A549 treated with GW870086 at 1 μM for 4 hours (cell line): ENCODE measurements at places on chromosomes 6 and 20. TPM values are rescaled to one million over a fixed set of nuclear protein-coding genes. Genes with fewer than 3 reads are reported as not detected.

ULBP1 gene
- 0.53 to 0.99 TPM (median 0.79 TPM) in 5 replicates for total RNA-seq

PAQR8 gene
- total RNA-seq, result 0.85 to 1.2 TPM (median 1.1 TPM) in 5 replicates

MDC1 gene
- 14.8 to 21.4 TPM (median 16.4 TPM) in 5 replicates for total RNA-seq

ADGB gene
- not detected in 5 replicates for total RNA-seq

MOG gene
- not detected in 5 replicates for total RNA-seq

VWA7 gene
- total RNA-seq, result 1.2 to 2.0 TPM (median 1.5 TPM) in 5 replicates

PGC gene
- total RNA-seq, result not detected in 5 replicates

MAN1A1 gene
- total RNA-seq, result 0.03 to 0.07 TPM (median 0.05 TPM) in 4 of 5 replicates, not detected in the other

GPR6 gene
- not detected in 5 replicates for total RNA-seq

SIM1 gene
- total RNA-seq, result not detected in 5 replicates

KCTD20 gene
- 15.1 to 19.7 TPM (median 18.1 TPM) in 5 replicates for total RNA-seq

FBXO5 gene
- total RNA-seq, result 16.5 to 21.8 TPM (median 20.0 TPM) in 5 replicates

CDS2 gene
- 47.1 to 66.6 TPM (median 64.4 TPM) in 5 replicates for total RNA-seq

HLA-DPA1 gene
- total RNA-seq, result not detected in 5 replicates

SLC32A1 gene
- total RNA-seq, result not detected in 5 replicates

SPATS1 gene
- total RNA-seq, result not detected in 5 replicates

SCGN gene
- 0.09 to 0.23 TPM (median 0.19 TPM) in 4 of 5 replicates, not detected in the other for total RNA-seq

ZNF341 gene
- total RNA-seq, result 2.8 to 4.1 TPM (median 3.3 TPM) in 5 replicates

C6orf141 gene
- total RNA-seq, result 10.2 to 11.5 TPM (median 11.1 TPM) in 5 replicates

RNF114 gene
- total RNA-seq, result 58.0 to 64.0 TPM (median 61.2 TPM) in 5 replicates

ARMH2 gene
- not detected in 5 replicates for total RNA-seq

MRPS18A gene
- 46.0 to 53.8 TPM (median 49.9 TPM) in 5 replicates for total RNA-seq

MYCT1 gene
- 0.06 TPM in 1 of 5 replicates, not detected in the others for total RNA-seq

BTNL2 gene
- total RNA-seq, result not detected in 5 replicates

FAM217A gene
- total RNA-seq, result not detected in 5 replicates

AVP gene
- not detected in 5 replicates for total RNA-seq

CABLES2 gene
- 4.2 to 6.4 TPM (median 5.8 TPM) in 5 replicates for total RNA-seq

PTGIS gene
- total RNA-seq, result 0.02 to 0.09 TPM (median 0.06 TPM) in 3 of 5 replicates, not detected in the others

MAFB gene
- 0.13 to 0.31 TPM (median 0.16 TPM) in 5 replicates for total RNA-seq

GNAS-AS1 gene
- not detected in 5 replicates for total RNA-seq

APOBEC2 gene
- not detected in 5 replicates for total RNA-seq

FHL5 gene
- not detected in 5 replicates for total RNA-seq

FOXF2 gene
- 17.4 to 22.0 TPM (median 21.4 TPM) in 5 replicates for total RNA-seq

LATS1 gene
- total RNA-seq, result 4.9 to 9.4 TPM (median 7.5 TPM) in 5 replicates

CLPSL1 gene
- not detected in 5 replicates for total RNA-seq

ACOT13 gene
- total RNA-seq, result 15.5 to 29.3 TPM (median 27.7 TPM) in 5 replicates

CAP2 gene
- total RNA-seq, result 8.2 to 13.0 TPM (median 11.9 TPM) in 5 replicates

LPA gene
- total RNA-seq, result 0.03 to 0.13 TPM (median 0.09 TPM) in 5 replicates

OXT gene
- total RNA-seq, result not detected in 5 replicates

PSORS1C2 gene
- not detected in 5 replicates for total RNA-seq

PPP1R3D gene
- total RNA-seq, result 2.0 to 2.6 TPM (median 2.5 TPM) in 5 replicates

MACROD2 gene
- total RNA-seq, result 0.34 to 0.93 TPM (median 0.45 TPM) in 5 replicates

SLC17A2 gene
- total RNA-seq, result not detected in 5 replicates

FOXS1 gene
- 0.35 to 1.1 TPM (median 0.64 TPM) in 5 replicates for total RNA-seq

CTCFL gene
- total RNA-seq, result not detected in 5 replicates

SERPINB1 gene
- total RNA-seq, result 47.3 to 54.0 TPM (median 49.8 TPM) in 5 replicates

ZC2HC1B gene
- total RNA-seq, result not detected in 5 replicates

GSTA2 gene
- total RNA-seq, result not detected in 5 replicates
